Mucosa of descending colon (tissue), 3 donors: ENCODE measurements at places on chromosomes 6 and 20. TPM values are rescaled to one million over a fixed set of nuclear protein-coding genes. Genes with fewer than 3 reads are reported as not detected.

RIN2 gene
- total RNA-seq, result 73.1 TPM

GRM4 gene
- total RNA-seq, result 0.22 TPM

CRISP3 gene
- total RNA-seq, result not detected

KCNK16 gene
- total RNA-seq, result not detected

CCDC170 gene
- total RNA-seq, result 0.87 TPM

POM121L2 gene
- total RNA-seq, result not detected

FLRT3 gene
- total RNA-seq, result 3.2 TPM

GRCh38 chr20:3072530-3073250 lies 1.3 kb downstream of the OXT start:
- DNase-seq, result no peak

DNA sequence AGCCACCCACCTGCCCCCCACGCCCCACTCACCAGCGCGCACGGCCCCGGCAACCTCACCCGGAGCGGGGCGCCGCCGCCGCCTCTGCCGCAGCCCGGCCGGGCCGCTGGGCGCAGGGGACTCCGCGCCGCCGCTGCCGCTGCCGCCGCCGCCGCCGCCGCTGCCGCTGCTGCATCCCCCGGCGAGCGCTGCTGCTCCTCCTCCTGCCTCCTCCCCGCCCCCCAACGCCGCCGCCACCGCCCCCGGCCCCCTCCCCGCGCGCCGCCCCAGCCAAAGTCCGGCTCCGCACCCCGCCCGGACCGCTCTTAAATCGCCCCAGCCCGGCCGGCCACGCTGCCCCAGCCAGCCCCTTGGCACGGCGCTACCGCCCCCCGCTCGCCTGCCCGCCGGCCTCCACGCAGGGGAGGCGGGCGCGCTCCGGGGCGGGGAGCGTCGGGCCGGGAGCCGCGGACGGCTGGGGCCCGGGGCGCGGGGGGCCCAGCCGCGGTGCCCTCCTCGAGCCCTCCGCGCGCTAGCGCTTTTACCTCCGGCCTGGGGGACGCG lies at the start of gene SULF2:
TSS of gene SULF2 (minus strand) at position 171 of the 543 bp plus-strand sequence. CDS start 28,118 bp downstream, outside the sequence.
- peak; percentile 85 for DNase-seq

- peak; percentile 86 for DNase-seq
Measured at GRCh38 chr6:27809939-27810767, 102.0 kb downstream of the OR2B2 start.

DNA sequence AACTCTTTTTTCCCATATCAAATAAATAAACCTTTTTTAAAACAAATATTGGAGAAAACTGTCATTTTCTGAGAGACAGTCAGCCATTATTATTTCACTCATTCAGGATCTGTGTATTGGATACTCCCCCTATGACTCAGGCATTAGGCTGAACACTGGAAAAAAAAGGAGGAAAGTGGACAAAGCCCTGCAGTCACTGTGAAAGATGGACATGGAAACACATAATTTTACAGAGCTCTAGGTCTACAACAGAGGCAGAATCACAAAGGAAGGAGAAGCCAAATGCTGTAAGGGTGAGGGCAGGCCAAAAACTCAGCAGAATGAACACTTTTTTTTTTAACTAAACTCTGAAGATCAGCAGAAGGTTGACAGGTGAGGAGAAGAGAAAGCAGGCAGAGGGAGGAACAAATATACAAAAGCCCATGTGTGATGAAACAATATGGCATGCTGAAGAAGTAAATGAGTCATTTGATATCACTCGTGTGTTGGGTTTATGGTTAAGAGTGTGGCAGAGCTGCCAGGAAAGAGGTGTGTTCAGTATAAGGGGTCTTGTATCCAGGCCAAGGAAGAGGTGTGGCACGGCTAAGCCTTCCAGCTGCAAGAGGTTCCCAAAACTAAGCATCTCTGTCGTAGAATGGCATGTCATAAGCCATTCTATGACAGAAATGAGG lies 39.1 kb downstream of the EPB41L2 start:
- DNase-seq, result no peak

GRCh38 chr6:130632897-130633296 lies 194.3 kb upstream of the SMLR1 start:
- DNase-seq, result no peak

DNA sequence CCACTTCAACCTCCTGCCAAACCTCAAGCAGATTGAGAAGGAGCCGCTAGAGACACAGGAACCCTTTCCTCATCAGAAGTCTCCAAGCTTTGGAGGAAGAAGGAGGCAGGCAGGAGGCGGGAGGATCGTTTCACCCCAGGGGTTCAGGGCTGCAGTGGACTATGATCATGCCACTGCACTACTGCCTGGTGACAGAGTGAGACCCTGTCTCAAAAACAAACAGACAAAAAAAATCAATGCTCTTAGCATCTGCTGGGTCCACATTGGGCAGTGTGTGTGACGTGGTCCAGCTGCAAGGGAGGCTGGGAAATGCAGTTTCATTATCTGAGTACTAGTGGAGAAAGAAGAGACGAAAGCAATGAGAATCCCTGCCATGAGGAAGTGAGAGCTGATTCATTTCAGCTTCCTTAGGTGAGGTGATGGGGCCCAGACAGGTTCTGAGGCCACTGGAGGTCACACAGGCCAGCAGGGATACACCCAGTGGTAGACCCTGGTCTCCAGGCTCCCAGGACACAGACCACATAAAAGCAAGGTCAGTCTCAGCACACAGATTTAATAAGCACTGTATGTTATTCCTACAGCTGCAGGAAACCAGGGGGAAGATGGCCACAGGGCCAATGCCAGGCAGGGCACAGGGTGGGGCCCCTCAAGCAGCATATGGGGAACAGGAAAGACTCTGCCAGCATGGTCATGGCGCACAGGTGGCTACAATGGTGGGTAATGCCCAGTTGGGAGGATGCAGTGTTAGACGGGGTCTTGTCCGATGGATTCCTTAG lies 4.3 kb downstream of the GFRA4 start:
- no peak for DNase-seq

- DNase-seq, result no peak
Measured at GRCh38 chr6:163635731-163636364, 221.3 kb downstream of the QKI start.

DNA sequence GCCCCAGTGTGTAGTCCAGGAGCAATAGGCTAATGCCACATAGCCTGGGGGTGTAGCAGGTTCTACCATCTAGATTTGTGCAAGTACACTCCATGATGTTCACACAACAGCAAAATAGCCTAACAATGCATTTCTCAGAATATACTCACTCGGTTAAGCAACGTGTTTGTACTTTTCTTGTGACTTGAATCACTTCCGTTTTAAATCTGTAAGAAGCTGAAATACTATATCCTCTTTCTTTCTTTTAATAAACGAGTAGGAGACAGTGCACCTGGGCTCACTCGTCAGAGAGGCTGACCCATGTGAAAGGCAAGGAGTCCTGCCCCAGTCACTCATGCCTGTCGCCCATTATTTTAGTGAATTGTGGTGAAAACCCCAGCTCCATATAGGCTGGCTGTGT lies 201.6 kb downstream of the FOXA2 start:
- no peak for DNase-seq

- DNase-seq, result no peak
Measured at GRCh38 chr6:34158876-34159275, 13.0 kb upstream of the GRM4 start.

- no peak for DNase-seq
Measured at GRCh38 chr20:63081831-63082230, 75.1 kb upstream of the BHLHE23 start.

- DNase-seq, result no peak
Measured at GRCh38 chr20:8662433-8662954, 406.4 kb upstream of the PLCB4 start.

DNA sequence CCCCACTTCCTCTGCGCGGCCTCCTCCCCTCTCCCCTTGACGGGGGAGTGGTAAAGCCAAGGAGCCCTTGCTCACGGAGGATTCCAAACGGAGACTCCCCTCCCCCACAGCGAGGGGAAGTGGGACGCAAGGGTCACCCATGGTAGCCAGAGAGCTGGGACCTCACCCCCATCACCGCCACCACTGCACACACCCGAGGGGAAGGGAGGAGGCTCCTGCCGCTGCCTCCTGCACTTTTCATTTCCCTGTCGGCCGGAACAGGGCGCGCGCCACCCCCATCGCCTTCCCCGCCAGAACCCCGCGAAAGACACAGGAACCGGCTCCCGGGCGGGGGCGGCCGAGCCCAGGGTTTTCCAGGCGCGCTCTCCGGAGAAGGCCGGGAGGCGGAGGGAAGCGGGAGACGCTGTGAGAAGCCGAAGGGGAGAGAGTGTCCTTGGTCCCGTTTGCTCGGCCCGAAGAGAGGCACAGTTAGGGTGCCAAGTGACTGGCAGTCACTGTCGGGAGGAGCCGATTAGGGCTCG lies 789 bp downstream of the CCND3 start:
- peak; percentile 61 for DNase-seq

DNA sequence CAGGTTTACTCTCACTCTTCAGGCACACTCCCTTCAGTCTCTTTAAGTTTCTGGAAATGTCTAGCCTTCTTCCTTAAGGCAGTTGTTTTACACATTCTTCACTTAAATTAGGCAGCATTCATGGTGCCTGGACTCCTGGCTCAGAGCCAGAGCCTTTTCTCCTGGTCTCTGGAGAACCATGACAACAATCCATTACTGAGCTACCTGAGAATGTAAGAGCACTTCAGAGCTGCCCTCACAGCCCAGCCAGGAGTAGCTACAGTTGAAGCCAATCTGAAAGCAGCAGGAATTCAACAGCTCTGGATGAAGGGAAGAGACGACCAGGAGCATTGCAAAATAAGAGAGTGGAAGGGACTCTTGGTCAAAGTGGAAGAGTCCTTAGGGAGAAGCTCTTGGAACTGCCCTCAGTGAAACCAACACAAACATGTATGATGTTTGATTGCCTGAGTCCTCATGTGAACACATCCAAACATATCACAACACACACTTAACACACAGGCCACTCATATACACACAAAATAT lies 416.8 kb upstream of the SPTLC3 start:
- DNase-seq, result no peak

- no peak for DNase-seq
Measured at GRCh38 chr6:1263850-1264377, 48.0 kb upstream of the FOXQ1 start.

DNA sequence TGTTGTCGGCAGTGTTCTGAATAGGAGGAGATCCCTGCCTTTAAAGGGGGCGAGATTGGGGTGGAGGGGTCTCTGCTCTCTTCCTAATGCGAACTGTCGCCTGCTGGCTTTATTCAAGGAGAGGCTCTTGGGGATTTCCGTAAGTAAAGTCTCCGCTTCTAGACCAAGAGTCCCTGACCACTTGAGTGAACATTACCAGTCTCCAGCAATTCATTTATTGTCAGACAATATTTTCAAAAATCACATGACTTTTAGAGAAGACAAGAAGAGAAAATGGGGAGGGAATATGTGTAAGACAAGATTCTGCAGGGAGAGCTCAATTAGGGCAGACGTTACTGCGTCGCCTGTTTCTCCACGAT lies 21.2 kb downstream of the POM121L2 start:
- no peak for DNase-seq

DNA sequence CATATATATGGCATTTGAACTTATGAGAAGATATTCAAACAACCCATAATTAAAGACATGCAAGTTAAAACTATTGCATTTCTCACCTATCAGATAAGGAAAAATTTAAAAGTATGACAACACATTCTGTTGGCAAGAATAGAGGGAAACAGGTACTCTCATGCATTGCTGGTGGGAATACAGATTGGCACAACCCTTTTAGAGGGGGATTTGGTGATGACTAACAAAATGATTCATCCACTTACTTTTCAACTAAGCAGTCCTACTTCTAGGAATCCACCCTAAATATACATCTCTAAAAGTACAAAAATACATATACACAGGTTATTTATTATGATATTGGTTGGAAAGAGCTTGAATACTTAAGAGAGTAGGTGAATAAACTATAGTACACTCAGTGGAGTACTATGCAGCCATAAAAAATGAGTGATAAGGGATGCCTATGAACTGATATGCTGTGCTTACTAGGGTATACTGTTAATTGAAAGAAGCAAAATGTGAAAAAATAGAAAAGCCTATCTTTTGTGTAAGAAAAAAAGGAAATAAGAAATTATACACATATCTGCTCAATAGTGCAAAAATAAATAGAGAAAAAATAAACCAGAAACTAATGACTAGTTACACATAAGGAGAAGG lies 42.2 kb downstream of the ADAT2 start:
- no peak for DNase-seq

DNA sequence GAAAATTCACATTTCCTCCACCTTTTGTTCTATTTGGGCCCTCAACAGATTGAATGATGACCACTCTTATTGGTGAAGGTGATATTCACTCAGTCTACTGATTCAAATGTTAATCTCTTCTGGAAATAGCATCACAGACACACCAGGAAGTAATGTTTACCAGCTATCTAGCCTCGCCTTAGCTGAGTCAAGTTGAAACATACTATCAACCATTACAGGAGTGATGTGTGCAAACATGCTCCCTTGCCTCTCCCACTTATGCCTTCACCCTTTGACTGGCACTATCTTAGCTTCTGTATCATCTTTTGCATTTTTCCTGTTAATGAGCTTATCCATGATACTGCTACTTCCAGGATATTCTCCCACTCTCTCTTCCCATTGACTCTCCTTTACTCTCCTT lies 191.9 kb downstream of the CENPW start:
- no peak for DNase-seq

DNA sequence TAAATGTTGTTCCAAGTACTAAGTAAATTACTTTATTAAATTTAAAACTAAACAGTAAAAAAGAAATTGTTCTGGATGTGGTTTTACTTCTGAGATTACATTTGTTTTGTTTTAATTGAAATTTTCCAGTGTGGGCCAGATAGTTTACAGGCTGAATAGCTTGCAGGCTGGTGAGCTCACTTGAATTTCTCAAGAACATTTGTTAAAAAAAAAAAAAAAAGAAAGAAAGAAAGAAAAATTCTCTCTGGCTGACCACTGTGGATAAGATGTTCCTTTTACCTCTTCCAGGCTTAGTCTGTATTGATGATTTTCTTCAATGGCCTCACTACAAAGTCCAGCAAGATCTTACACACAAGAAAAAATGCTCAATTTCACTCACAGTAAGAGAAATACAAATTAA lies 85.4 kb downstream of the PLCG1 start:
- DNase-seq, result no peak

- DNase-seq, result no peak
Measured at GRCh38 chr6:150322466-150322871, 46.3 kb upstream of the IYD start.

DNA sequence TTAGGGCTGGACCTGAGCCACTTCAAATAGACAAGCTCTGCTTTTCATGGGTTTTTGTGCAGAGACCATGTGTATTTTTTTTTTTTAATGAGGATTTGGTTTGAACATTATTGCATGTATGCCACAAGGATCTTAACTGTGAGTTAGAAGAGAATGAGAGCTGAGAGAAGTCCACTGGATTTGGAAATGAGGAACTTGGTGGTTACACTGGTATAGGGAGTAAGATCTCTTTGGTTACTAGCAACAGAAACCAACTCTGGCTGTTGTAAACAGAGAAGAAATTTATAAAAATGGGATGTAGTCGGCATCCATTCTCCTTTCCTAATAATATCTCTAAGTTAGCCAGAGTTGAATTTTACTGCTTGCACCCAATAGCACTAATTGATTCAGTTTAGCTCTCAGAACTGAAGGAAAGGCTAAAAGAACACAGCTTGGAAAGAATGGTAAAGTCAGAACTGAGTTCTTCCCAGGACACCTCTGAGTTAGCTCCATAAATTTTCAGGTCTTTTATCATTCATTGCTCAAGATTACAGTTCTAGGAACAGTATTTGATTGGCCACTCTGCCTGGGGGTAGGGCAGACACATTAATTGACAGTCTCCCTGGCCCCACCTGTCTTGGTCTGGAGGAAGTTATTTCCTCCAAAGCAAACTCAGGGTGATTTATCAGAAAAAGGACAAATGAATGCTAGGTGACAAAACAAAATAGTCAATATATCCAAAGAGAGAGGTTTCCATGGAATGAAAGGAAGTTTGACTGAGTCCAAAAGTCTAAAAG lies 3.9 kb upstream of the WFDC2 start:
- DNase-seq, result no peak
